ENCODE measurements at places on chromosomes 12 and 14.

- H3K27me3 ChIP-seq: no peaks in the 10 kb centered on the region
- peaks cover 7% of the 10 kb centered on the region for H3K4me1 ChIP-seq
- no peak overlapping the region for H3K4me3 ChIP-seq
- no peak for DNase-seq
- no peak overlapping the region for H3K27ac ChIP-seq
Measured at GRCh38 chr14:44388306-44388705, 118.8 kb downstream of the FSCB start.

DNA sequence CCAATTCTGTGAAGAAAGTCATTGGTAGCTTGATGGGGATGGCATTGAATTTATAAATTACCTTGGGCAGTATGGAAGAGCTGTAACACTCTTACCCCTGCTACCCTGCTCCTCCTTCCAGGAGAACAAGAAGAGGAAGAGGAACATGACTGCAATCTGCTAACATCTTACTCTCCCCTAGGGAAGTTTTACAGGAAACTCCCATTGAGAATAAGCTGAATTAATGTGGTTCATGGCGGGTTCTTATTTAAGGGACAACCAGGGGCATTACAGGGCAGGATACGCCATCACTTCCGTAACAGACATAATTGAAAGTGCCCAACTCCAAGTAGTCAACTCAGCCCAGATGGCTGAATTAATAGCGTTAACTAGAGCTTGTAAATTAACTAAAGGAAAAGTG lies 9.4 kb upstream of the PSMC1 start:
- no peak overlapping the region for H3K27ac ChIP-seq
- H3K36me3 ChIP-seq: no peaks in the 10 kb centered on the region
- H3K4me1 ChIP-seq: no peaks in the 10 kb centered on the region
- no peak for DNase-seq

- no peak overlapping the region for H3K4me3 ChIP-seq
- H3K4me1 ChIP-seq: peaks cover 2% of the 10 kb centered on the region
- H3K27ac ChIP-seq: no peak overlapping the region
- H3K36me3 ChIP-seq: peaks cover 11% of the 10 kb centered on the region
- DNase-seq: no peak
Measured at GRCh38 chr12:49553512-49554088, 14.3 kb downstream of the MCRS1 start.

DNA sequence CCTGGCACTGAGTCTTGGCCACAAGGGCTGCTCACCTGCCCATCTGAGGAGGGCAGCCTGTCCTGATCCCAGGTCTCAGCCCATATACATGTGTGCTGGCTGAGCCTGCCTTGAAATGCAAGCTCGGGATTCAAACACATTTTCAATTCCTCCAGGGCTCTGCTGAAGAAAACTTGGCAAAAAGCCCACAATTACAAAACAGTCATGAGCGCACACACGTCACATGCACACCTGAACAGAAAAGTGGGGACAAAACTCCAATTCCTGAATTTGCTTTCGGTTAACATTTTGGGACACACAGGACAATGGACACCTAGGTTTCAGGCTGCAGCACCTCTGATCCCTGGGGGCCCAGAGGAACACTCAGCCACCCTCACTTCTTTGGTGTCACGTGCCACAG lies 113.9 kb downstream of the RBM19 start:
- H3K27me3 ChIP-seq: no peaks in the 10 kb centered on the region
- peaks cover 18% of the 10 kb centered on the region for H3K36me3 ChIP-seq
- H3K27ac ChIP-seq: no peak overlapping the region
- DNase-seq: no peak
- peaks cover 13% of the 10 kb centered on the region for H3K4me1 ChIP-seq

DNA sequence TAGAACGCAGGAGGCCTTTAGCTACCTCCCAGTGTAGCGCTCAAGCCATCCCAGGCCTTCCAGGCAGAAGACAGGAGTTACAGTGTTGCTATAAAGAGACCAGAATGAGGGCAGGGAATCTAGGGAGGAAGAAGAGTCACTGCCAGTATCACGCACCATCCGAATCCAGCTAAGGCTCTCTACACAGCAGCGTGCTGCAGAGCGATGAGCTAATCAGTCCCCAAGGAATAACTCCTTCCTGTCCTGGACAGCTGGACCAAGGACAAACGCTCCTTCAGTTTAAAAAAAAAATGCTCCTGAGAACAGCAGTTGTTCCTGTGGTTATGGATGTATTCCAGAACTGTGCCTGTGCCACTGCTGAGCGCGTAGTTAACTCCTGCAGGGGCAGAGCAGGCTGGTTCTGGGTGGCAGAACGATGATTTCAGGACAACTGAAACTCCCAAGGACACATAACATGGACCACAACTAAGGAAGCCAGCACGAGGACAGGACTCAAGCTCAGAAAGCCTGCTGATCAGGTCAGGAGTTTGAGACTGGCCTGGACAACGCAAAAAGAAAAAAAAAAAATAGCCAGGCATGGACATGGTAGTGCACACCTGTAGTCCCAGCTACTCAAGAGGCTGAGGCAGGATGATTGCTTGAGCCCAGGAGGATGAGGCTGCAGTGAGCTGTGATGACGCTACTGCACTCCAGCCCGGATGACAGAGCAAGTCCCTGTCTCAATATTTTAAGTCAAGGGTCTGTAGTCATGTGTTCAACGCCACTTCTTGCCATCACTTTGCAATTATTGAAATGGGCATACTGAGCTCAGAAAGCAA lies 2.6 kb downstream of the IFFO1 start:
- no peaks in the 10 kb centered on the region for H3K27me3 ChIP-seq
- no peak for DNase-seq
- H3K27ac ChIP-seq: peak overlapping the region; percentile 96
- peaks cover 4% of the 10 kb centered on the region for H3K36me3 ChIP-seq

DNA sequence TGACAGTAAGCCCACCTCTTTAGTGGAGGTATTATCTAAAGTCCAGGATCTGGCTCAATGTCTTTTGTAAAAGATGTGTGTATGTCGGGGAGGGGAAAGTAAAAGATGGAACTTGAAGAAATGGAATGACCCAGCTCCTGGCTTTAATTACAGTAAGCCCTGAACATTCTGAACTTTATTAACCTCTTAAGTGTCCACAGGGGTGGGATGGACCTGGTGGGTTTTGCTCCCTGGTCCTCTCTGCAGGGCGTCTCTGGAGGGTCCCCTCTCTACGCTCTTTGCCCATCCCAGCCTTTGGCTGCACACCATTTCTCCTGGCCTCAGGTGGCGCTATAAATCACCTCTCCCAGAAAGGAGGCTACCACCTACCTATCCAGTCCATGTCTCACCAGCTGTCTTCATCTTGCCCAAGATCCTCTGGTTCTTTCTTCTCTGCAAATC lies 3.7 kb upstream of the CISTR start:
- DNase-seq: no peak
- peaks cover 9% of the 10 kb centered on the region for H3K4me1 ChIP-seq
- no peak overlapping the region for H3K4me3 ChIP-seq
- no peak overlapping the region for H3K27ac ChIP-seq

DNA sequence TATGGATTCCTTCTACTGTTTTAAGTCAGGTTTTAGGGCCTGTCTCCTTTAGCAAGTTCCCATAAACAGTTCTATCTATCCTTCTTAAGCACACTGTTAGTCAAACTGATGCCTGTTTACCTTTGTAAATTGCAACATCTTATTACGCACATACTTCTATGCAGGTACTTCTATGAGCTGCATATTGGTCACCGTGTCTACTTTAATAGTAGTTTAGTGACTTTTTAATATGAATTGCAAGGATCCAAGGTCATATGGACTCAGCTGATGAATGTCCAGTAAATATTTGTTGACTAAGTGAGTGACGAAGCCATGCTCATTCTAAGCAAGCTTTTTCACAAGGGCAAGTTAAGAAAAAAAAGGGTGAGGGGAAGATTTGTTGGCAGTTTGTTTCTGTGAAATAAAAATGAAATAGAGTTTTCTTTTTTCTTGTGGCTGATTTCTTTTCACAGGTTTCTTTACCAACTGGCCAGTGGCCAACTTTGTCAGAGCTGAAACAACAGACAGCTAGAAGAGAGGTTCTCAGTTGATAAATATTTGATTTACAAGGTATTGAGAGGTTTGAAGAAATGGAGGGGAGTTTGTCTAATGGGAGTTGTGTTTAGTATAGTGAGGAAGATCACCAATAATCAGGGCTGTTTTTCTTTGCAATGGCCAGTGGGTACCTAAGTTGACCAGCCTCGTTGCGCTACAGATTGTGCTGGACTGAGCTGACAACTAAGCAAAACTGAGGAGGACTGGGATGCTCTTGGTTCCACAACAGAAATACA lies 141.1 kb downstream of the SLC15A5 start:
- no peaks in the 10 kb centered on the region for H3K36me3 ChIP-seq
- H3K27me3 ChIP-seq: peaks cover 8% of the 10 kb centered on the region
- H3K4me1 ChIP-seq: no peaks in the 10 kb centered on the region
- H3K27ac ChIP-seq: no peak overlapping the region

- DNase-seq: no peak
- no peaks in the 10 kb centered on the region for H3K27me3 ChIP-seq
- H3K36me3 ChIP-seq: no peaks in the 10 kb centered on the region
- peaks cover 31% of the 10 kb centered on the region for H3K4me1 ChIP-seq
Measured at GRCh38 chr14:68670359-68670715, 122.5 kb downstream of the ZFP36L1 start.

DNA sequence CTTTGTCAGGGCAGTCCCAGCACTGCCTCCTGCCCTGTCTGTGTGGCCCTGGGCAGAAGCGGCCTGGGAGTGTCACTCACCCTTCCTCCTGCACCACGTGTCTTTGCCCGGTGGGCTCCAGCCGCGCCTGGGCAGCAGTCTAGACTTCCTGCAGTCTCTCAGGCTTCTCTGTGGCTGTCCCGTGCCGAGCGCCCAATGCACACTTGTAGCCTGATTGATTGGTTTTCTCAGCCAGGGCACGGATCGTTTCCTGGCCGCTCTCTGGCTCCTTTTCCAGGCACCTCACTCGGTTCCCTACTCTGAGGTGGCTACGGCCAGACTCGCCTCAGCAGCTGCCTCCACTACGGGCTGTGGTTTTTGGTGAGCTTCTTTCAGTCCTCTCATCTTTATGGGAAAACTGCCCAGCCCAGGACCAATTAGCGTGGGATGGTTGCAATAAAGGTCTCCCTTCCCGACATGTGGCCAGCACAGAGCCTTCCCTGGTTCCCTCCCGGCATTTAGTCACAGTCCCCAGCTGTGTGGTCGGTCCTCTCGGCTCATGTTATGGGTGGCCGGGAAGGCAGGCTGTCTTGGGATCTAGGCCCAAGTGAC lies 133.1 kb downstream of the CACNA1C start:
- peaks cover 15% of the 10 kb centered on the region for H3K36me3 ChIP-seq
- no peaks in the 10 kb centered on the region for H3K27me3 ChIP-seq
- no peak for DNase-seq
- peaks cover 17% of the 10 kb centered on the region for H3K4me1 ChIP-seq
- no peak overlapping the region for H3K4me3 ChIP-seq

DNA sequence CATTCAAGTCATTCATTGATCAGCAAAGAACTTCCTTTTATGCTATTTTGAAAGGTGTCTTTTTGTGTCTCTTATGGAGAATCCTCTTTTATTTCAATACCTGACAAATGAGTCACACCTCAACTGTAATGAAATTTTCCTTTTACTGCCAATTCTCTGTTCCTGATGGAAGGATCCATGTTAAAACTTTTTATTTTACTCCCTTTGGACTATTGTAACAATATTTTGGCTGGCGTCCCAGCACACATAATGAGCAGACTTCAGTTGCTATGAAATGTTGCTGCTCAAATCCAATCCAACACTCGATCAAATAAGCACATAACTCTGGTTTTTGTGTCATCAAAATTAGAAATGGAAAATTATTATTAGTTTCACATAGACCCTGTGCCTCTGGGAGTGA lies 21.9 kb upstream of the SLC15A5 start:
- no peaks in the 10 kb centered on the region for H3K36me3 ChIP-seq
- no peak for DNase-seq
- H3K27ac ChIP-seq: no peak overlapping the region

DNA sequence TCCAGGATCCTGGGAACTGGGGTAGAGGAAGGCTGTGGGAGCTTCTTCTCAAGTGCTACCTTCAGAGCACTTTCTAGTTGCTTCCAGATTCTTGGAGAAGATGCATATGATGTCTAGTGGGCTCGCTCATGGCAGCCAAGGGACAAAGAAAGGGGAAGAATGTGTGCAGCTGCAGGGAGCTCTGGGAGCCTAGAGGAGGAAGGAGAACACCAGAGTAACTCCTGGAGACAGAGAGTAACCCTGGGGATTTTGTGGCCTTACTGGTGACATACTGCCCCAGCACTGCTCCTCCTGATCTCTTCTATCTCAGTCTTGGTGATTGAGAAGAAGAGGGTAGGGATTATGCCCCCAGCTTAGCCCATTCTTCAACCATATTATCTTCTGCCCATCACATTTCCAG lies 10.3 kb upstream of the SP7 start:
- DNase-seq: no peak
- H3K4me3 ChIP-seq: no peak overlapping the region
- H3K27me3 ChIP-seq: peaks cover 2% of the 10 kb centered on the region
- peaks cover 22% of the 10 kb centered on the region for H3K4me1 ChIP-seq
- H3K27ac ChIP-seq: no peak overlapping the region

DNA sequence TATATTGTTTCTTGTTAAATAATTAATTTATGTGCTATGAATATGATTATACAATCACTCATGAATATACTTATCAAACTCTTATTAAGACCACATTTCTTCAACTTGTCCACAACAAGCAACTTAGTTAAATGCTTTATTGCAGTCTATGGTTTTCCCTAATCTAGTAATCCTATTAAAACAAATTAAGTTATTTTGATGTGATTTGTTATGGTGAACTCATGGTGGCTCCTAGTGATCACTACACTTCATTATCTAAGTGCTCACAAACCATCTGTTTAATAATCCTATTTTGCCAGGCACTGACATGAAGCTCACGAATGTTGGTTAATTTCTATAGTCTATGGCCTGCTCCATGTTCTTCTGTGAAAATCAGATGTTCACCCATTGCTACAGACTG lies 42.9 kb downstream of the INSM2 start:
- no peaks in the 10 kb centered on the region for H3K27me3 ChIP-seq
- H3K4me1 ChIP-seq: no peaks in the 10 kb centered on the region
- H3K27ac ChIP-seq: no peak overlapping the region

- no peak overlapping the region for H3K27ac ChIP-seq
- H3K36me3 ChIP-seq: no peaks in the 10 kb centered on the region
- H3K4me1 ChIP-seq: no peaks in the 10 kb centered on the region
- H3K27me3 ChIP-seq: no peaks in the 10 kb centered on the region
- no peak overlapping the region for H3K4me3 ChIP-seq
Measured at GRCh38 chr14:39005044-39005880, 97.8 kb downstream of the SEC23A start.

DNA sequence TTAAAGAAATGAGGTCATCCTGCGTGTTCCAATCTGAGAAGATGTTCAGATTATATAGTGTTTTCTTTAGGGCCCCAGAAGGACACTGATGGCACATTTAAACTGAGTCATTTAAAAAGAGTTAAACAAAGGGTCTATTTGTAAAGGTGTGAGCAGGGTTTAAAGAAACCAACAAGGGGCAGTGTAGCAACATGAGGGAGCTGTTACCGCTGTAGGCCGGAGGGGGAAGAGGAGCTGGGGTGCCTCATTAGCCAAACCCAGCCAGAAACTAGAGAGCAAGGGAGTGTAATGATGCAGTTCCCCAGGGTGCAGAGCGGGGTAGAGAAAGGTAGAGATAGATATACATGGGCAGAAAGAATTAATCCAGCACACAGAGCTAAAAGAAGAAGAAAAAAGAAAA lies 160.4 kb downstream of the TBX5 start:
- no peaks in the 10 kb centered on the region for H3K36me3 ChIP-seq
- DNase-seq: no peak
- H3K27me3 ChIP-seq: no peaks in the 10 kb centered on the region
- H3K27ac ChIP-seq: no peak overlapping the region

Data from osteocyte (in vitro differentiated cells).